Activated CD8-positive, alpha-beta memory T cell treated with anti-CD3 and anti-CD28 coated beads, Interleukin-2, amount 10 ng/mL, durations not matched to agents 7 days and 5 days (primary cell): ENCODE measurements at places on chromosomes 4 and X. TPM values are rescaled to one million over a fixed set of nuclear protein-coding genes. Genes with fewer than 3 reads are reported as not detected.

DNA sequence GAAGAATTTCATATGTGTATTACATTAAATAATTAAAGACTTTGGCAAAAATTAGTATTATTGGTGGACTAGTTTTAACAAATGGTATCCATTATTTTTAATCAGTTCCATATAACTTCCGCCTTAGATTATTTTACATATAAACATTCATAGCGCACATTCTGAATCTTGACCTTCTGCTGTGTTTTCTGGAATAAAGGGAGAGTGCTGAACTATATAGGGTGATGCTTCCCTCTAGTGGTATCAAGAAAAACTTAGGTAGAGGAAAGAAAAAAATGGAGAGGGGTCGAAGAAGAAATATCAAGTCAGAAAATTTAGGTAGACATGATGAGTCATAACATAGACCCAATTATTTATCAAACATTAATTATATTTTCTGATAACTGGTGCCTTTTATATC lies 155.6 kb upstream of the PACRGL start:
- DNase-seq: no peak

DNA sequence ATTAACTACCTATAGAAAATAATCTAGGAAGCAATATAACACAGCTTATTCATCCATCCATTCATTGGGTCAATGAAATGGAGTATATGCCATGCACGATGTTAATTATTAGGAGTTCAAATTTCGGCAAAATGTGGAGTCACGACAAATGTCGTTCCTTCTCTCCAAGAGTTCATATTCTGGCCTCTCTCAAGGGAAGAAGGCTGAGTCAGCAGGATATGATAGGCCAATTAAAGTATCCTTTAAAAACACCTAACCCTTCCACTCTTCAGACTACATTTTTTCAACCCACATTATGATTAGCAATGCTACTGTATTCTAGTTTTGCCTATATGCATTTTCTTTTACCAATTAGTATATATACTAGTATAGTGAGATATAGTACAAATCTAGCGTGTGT lies 163.1 kb downstream of the LARP7 start:
- DNase-seq: no peak

DNA sequence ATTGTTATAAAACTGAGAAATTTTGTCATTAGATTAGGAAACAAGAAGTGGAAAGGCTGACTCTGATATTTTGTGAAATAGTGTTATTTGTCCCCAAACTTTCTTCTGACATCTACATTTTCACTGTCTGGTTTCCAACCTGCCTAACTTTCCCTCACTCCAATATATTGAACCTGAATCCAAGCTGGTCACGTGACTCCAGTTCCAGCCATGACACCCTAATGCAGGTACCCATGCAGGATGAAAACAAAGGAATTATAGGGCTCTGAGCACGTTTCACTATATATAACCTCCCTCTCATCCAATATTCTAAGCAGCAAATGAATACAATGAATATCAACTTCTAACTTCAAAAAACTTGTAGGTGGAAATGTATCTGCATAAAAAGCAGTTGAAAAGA lies 231.6 kb downstream of the TLL1 start:
- no peak for DNase-seq

The ADH1B gene
- not detected for total RNA-seq

- peak; percentile 62 for DNase-seq
These were observed 30.4 kb downstream of the DDX60L start for GRCh38 chr4:168449719-168450452.

The CENPI gene
- 44.7 TPM for total RNA-seq

GRCh38 chr4:139603576-139604410 lies 47.8 kb upstream of the SETD7 start:
- DNase-seq: peak; percentile 59

- no peak for DNase-seq
These were observed 86.8 kb downstream of the DIAPH2 start for GRCh38 chrX:96771486-96771885.

GRCh38 chrX:65537229-65537628 lies 2.6 kb upstream of the LAS1L start:
- no peak for DNase-seq

- DNase-seq: no peak
These were observed 443.9 kb upstream of the INTU start for GRCh38 chr4:127188847-127189246.

DNA sequence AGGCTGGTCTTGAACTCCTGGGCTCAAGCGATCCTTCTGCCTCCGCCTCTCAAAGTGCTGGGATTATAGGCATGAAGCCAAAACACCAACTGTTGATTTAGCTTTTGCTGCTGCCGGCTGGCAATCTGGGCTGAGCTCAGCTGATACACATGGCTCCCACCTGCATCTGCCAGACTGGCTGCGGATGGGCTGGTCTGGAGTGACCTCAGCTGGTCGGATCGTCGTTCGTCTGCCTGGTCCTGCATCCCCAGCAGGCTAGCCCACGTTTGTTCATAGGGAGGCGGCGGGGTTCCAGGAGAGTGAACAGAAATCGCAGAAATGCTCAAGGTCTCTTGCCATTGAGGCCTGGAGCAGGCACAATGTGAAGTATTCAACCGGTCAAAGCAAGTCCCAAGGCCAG lies 74.4 kb upstream of the DDX3X start:
- DNase-seq: no peak

DNA sequence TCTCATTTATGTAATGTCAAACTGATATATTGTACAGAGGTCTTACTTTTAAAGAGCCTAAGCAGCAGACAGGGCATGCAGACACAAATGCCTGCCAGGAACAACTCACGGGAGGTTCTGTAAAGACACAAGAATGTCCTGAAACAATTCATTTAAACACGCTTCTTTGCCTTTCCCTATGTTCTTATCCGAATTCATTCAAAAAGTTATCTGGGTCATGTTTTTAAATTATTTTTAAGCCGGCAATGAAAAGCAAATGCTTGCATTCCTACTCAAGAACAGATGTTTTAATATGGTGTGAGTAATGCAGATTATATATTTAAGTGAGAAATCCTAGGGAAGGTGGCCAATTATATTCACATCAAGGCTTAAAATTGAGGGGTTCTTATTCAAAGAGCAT lies 192.6 kb downstream of the PDGFC start:
- no peak for DNase-seq

DNA sequence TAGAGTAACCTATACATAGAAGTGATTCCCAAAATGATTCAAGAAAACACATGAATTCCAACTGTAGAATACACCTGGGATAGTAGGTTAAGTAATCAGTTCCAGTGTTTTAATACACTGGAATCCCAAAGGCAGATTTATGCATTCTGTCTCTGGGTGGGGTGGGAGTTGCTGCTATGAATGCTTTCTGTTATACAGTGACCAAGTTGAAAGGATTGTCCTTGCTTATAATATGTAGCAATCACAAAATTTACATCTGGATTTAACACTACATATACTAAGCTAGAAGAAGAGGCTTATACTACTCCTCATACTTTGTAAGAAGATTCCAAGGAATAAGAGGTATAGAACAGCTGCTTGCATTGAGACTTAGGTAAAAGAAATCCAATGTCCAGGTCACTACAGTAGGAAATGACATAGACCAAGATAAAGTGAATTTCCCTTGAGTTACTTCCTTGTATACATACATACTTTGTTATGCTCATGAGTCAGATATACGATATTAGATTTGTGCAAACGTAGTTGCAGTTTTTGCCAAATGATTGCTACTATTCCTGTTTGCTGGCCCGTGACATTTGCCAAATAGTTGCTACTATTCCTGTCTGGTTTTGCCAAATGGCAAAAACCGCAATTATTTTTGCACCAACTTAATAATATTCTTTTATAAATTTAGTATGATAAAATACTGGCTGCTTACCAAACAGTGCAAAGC lies 210.5 kb upstream of the DIAPH2 start:
- DNase-seq: no peak

GRCh38 chr4:174334628-174335027 lies 50.9 kb downstream of the CEP44 start:
- DNase-seq: no peak

The STARD8 gene
- total RNA-seq: 0.64 TPM

DNA sequence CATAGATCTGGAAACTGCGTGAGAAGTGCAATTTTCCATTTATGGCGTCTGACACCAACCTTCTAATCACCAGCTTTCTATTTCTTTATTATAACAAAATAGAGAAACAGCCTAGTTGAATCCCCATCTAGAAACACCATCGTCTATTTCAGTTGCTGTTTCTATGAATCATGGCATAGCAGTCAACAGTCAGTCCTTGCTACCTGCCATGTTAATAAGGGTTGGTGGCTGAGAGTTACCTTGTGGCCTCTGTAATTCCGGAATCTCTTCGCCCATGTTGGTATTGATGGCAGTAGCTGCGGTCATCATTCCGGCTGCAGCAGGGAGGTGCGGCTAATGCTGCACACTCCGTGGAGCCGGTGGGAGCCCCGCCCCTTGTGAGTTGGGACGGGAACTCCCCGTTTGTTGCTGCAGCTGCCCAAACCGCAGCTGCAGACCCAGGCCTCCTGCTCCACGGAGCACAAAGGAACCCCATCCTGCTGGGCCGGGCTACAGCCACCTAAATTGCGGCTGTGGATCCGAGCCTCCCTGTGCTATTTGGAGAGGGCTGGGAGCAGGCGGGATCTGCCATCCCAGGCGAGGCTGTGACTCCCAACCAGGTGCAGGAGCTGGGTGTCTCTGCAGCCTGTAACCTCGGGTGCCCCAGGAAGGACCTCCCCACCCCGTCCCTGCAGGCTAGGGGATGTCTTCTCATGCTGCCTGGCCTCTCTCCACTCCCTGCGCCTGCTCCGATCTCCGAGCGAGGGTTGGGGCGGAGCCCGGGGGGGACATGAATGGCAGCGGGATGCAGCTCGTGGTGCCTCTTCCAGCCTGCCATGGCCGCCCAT lies 115.4 kb upstream of the STK26 start:
- DNase-seq: no peak
